ENCODE measurements at places on chromosomes 1 and 21. TPM values are rescaled to one million over a fixed set of nuclear protein-coding genes. Genes with fewer than 3 reads are reported as not detected.

The HORMAD1 gene
- not detected for total RNA-seq

The MYOG gene
- not detected for total RNA-seq

The TINAGL1 gene
- 383 TPM for total RNA-seq

The RXFP4 gene
- total RNA-seq: 0.14 TPM

The TRIM67 gene
- total RNA-seq: not detected

The RGS13 gene
- not detected for total RNA-seq

The RNF186 gene
- total RNA-seq: not detected

The CELA3B gene
- 0.26 TPM for total RNA-seq

The KCNJ6 gene
- total RNA-seq: under 0.01 TPM

The NTMT2 gene
- total RNA-seq: not detected

The HFM1 gene
- 0.07 TPM for total RNA-seq

The PADI3 gene
- 0.04 TPM for total RNA-seq

The DENND2D gene
- 1.3 TPM for total RNA-seq

The FCRLB gene
- total RNA-seq: 0.60 TPM

The DNM3 gene
- 0.59 TPM for total RNA-seq

The CYP4B1 gene
- total RNA-seq: not detected

Measured in pulmonary artery endothelial cell (primary cell).